ENCODE measurements at places on chromosomes 1 and 21.

DNA sequence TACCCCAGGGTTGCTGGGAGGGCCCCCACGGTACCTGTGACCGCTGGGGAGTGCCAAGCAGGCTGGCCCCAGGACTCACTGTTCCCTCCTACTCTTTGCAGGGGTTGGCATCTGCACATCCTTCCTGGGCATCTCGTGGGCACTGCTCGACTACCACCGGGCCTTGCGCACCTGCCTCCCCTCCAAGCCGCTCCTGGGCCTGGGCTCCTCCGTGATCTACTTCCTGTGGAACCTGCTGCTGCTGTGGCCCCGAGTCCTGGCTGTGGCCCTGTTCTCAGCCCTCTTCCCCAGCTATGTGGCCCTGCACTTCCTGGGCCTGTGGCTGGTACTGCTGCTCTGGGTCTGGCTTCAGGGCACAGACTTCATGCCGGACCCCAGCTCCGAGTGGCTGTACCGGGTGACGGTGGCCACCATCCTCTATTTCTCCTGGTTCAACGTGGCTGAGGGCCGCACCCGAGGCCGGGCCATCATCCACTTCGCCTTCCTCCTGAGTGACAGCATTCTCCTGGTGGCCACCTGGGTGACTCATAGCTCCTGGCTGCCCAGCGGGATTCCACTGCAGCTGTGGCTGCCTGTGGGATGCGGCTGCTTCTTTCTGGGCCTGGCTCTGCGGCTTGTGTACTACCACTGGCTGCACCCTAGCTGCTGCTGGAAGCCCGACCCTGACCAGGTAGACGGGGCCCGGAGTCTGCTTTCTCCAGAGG lies 6.8 kb downstream of the XKR8 start:
- DNase-seq, result no peak

- DNase-seq, result no peak
Measured at GRCh38 chr1:110283677-110284076, 55.5 kb upstream of the RBM15 start.

GRCh38 chr1:2985067-2985561 lies 36.2 kb upstream of the ACTRT2 start:
- DNase-seq, result no peak

DNA sequence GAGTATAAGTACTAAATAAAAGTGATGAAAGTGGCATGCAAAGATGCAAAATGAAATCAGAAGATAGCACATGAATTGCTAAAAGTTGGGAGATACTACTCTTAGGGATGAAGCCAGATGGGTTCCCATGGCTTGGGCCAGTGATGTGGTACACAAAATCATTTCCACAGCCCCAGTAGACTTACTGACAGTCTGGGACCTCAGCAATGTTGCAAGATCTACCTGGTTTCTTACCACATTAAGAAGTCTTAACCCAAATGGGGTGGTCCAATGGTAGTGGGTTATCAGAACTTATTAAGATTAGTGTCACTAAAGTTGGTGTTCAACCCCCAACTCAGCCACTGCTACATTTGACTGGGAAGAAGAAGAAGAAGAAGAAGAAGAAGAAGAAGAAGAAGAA lies 227.7 kb upstream of the IRF2BP2 start:
- no peak for DNase-seq

DNA sequence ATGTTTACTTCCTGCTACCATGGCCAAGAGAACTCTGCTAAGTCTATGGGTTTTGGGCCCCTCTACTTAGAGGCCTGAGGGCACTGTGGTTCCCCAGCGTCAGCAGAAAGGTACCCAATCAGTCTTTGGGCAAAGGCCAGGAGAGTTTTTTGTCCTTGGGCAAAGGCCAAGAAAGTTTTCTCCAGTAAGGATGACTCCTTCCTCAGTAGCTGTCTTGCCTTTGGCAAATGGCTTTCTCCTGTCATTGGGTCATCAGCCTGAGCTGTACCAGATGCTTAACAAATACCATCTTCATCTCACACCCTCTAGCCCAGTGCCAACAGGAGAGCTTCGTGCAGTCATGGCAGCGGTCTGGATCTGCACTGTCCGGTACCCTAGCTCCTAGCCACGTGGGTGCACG lies 199.3 kb upstream of the TMEM51 start:
- DNase-seq, result no peak

DNA sequence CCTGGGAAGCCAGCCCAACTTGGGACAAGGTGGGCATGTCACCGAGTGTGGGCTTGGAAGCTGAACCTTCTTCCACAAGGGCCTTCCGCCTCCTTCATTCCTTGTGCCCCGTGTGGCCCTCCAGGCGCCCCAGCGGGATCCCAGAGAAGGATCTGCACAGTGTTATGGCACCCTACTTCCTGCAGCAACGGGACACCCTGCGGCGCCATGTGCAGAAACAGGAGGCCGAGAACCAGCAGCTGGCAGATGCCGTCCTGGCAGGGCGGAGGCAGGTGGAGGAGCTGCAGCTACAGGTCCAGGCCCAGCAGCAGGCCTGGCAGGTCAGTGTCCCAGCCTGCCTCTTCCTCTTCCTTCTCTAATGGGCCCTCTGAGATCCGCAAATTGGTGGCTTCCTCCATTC lies 5.8 kb upstream of the BGLAP start:
- DNase-seq, result no peak

DNA sequence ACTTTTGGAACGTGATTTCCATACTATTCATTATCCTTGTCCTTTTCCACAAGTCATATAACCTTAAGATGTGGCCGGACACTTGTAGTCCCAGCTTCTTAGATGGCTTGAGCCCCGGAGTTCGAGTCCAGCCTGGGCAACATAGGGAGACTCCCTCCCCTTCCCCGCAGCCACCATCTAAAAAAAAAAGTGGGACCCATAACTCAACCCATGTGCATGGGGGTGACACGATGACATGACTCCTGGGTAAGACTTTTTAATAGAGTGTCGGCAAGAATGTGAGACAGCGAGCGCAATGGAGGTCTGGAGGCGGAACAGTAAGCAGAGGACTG lies 25.7 kb downstream of the MIA3 start:
- DNase-seq, result no peak

GRCh38 chr1:210351496-210351895 lies 22.8 kb downstream of the HHAT start:
- no peak for DNase-seq

DNA sequence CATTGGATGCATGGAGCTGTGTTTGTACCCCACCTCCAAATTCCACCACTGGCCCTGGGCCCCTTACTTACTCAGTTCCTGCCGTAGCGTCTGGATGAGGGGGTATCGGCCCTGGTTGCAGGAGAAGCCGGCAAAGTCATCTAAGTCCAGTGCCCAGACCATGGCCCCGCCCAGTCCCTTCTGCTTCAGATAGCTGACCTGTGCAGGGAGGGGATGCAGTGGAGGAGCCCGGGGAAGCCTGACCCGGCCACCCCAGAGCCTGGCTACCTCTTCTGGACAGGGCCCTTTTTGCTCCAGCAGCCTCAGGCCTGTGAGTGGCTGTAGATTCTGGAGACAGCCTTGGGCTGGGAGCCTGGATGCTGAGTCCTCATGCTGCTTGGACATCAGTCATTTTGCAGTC lies 11.8 kb downstream of the CHIT1 start:
- DNase-seq, result no peak

GRCh38 chr1:155933591-155934096 lies 569 bp downstream of the KHDC4 start:
- DNase-seq, result no peak

DNA sequence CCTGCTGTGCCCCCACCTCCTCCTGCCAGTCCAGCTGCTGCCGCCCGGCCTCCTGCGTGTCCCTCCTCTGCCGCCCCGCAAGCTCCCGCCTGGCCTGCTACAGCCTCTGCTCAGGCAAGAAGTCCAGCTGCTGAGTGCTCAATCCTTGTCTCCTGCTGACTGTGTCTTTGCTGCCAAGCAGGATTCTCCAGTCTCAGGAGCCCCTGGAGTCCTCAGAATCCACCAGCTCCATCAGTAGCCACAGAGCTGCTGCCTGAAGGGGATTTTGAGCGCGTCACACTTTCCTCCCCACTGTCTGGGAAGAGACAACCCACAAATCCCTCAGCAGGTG lies 973 bp downstream of the KRTAP10-11 start:
- DNase-seq, result no peak

DNA sequence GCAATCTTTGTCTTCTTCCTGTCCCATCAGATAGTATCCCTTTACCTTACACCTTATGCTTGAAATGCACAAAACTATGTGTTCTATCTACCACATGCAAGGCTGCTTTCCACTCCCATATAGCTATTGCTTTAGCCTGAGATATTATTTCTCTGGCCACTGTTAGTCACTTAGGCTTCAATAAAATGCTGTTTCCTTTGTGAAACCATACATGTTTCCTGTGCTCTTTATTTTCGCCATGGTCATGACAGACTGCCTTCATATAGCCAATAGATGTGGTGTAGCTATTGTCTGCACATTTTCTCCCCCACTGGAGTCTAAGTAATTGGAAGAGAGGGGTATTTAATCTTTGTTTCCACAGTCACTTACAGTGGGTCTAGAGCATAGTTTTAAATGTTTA lies 108.4 kb downstream of the GREM2 start:
- no peak for DNase-seq

DNA sequence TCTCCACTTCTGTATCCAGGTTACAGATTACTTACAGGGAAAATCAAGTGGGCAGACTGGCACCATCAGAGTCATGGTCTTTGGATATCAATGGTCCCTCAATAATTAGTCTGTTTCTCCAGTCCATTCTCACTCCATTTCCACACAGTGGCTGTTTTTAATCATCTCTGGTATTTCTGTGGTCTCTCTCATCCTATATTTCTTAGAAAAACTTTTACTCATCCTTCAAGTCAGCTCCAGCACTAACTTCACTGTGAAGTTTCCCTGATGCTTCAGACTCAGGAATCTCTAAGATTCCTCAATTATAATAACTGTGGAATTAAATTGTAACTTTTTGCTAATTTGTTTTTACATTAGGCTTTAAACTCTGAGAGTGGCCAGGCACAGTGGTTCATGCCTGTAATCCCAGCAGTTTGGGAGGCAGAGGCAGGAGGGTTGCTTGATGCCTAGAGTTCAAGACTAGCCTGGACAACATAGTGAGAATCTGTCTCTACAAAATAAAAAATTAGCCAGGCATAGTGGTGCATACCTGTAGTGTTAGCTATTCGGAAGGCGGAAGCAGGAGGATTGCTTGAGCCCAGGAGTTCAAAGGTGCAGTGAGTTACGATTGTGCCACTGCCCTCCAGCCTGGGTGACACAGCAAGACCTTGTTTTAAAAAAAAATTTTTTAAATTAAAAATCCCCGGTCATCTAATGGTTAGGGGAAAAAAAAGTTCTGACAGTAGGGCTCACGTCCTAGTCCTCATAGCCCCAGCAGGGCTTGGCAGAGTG lies 10.6 kb downstream of the CD160 start:
- DNase-seq, result no peak

DNA sequence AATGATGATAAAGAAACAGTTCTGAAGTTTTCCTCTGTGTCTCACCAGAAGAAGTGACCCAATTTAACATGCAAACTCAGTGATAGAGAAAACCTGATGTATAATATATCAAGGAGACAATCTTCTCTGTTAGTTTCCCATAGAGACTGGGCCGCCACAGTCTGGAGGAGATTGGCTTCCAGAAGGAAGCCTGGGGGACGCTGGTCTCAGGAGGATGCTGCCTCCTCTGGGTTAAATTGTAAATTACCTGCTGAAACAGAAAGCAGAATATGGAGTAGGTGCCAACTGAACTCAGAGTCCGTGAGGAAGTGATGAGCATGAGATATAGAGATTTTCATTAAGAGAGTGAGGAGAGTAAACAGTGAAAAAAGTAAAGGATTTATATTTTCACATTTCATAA lies 15.8 kb downstream of the OR14I1 start:
- DNase-seq, result no peak

DNA sequence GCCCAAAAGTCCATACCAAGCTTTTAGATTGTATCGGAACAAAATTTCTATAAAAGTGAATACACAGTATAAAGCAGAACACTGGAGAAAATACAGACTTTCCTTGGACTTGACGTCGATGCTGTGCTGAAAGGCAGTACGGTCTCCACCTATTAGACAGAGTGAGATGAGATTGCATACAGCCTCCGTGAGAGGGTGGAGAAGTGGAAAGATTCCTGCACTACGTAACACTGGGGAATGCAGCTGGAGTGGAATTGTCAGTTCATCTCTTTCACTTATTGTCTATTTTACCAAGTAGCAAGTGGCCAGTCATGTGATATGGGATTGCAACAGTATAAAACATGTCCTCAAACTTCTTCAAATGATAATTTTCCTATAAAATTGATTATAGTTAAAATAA lies 209.5 kb downstream of the ZP4 start:
- no peak for DNase-seq

DNA sequence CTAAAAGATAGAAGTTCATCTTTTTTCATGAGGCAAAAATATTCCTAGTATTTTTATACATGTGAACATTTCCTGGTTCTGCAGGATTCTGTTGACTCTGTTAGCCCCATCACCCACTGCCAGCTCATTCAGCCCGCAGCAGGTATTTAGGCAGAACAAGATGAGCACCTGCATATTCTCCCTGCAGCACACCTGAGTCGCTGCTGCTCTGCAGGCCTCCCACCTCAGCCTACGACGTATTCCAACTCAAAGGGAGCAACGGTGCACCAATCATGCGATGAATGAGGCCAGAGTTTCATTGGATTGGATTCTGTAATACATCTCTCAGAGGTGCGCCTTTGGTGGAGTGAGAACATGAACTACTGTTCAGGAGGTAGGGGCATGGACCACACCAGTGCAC lies 87.6 kb downstream of the CNIH3 start:
- DNase-seq, result no peak

GRCh38 chr1:17605582-17606344 lies 66.3 kb downstream of the ARHGEF10L start:
- no peak for DNase-seq

- no peak for DNase-seq
Measured at GRCh38 chr1:235407419-235407818, 40.2 kb downstream of the TBCE start.

DNA sequence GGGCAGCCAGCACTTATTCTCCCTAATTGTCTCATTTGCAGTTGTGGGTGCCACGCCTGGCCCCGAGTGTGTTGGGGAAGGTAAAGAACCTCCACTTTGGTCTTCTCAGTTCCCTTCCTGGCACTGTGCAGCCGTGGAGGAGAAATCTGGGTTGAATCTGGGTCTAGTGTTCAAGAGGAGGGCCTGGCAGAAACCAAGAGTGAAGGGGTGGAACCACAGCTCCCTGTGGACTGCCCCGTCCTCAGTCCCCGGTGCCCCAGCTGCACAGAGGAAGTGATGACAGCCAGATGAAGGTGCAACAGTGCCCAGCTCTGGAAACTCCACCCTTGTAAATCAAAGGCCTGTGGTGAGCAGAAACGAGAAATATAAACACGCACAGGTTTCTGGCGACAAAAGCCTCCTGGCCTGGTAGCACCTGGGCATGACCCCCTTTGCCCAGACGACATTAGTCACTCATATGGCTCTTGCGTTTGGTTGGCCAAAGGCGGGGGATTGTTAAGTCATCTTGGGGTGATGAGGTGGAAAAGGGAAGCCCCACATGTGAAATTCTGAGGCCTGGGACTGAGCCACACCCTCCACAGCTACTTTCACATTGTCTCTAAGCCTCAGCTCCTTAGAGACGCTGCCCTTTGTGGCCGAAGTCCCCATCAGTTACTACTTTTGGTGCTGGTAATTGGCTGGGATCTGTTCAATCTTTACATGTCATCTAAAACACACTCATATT lies 4.2 kb upstream of the ECE1 start:
- DNase-seq, result peak; percentile 37

GRCh38 chr1:76292418-76293184 lies 218.1 kb downstream of the ST6GALNAC3 start:
- DNase-seq, result no peak

Measured in activated gamma-delta T cell (primary cell).